ENCODE measurements at places on chromosomes 2 and 18.

GRCh38 chr2:146323564-146323963, 1521.3 kb upstream of the ACVR2A start:
- no peak for DNase-seq

DNA sequence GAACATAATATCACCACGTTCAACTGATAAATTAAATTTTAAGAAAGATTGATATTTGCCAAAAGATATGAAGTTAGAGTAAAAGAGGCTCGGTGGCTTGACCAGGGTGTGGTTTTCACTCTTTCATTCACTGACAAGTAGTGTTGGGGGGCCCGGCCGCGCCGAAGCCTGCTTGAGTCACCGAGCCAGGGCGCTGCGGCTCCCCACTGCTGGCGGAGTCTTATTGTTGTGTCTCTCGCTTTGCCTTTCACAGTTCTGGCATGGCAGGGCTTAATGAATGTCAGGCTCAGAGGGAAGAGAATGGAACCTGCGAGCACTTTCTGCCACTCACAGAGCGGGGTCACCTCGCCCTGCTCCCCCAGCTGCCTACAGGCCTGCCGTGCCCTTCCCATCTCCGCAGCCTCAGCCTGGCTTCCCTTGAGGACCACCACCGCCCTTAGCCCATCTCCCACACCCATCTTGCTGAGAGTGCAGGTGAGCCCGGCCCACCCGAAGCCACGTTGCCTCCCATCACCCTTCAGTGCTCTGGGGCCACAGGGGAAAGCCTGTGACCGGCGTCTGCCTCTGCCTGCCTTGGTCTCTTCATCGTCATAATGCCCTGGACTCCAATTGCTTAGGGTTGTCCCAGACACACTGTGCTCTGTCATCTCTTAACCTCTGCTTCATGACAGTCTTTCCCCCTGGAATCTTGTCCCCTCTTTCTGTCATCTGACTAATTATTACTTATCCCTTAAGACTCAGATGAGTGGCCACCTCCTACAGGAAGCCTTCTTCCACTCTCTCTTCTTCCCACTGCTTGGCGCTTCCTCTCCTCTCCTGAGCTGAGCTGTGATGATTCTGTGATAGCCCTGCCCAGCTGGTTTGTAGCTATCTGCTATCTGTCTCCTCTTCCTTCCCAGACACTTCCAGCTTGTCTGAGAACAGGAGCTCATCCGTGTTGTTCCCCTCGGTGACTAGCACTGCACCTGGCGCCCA, 142.5 kb downstream of the FAM210A start:
- DNase-seq: no peak

- DNase-seq: no peak
Observed at GRCh38 chr2:163646687-163647086, 89.1 kb downstream of the FIGN start.

DNA sequence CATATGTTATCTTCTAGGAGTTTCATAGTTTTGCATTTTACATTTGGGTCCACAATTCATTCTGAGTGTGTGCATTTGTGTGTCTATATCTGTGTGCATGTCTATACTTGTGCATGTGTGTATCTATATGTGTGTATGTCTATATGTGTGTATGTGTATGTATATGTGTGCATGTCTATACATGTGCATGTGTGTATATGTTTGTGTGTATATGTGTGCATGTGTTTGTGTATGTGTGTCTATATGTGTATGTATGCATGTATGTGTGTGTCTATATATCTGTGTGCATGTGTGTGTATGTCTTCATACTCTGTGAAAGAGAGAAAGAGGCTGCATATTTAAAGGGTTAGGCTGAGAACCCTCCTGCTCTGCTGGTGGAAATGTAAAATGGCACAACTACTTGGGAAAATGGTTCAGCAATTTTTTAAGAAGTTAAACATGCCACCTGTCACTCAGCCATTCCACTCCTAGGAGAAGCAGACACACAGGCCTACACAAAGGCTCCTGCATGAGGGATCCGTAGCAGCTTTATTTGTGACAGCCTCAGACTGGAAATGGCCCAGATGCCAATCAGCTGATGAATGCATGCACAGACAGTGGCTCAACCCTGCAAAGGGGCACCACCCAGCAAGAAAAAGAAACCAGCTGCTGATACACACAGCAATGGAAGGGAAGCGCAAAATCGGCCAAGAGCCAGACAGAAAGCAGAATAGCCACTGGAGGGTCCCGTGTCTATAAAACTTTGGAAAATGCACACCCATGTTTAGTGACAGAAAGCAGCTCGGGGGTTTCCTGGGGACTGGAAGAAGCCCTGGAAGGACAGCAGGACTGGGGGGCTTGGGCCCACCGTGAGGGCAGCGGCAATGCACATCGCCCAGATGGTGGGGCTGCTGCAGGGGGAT, 146.8 kb downstream of the SEPTIN10 start:
- peak; percentile 93 for DNase-seq

- DNase-seq: peak; percentile 35
Observed at GRCh38 chr2:230650585-230651137, 62.0 kb upstream of the CAB39 start.

DNA sequence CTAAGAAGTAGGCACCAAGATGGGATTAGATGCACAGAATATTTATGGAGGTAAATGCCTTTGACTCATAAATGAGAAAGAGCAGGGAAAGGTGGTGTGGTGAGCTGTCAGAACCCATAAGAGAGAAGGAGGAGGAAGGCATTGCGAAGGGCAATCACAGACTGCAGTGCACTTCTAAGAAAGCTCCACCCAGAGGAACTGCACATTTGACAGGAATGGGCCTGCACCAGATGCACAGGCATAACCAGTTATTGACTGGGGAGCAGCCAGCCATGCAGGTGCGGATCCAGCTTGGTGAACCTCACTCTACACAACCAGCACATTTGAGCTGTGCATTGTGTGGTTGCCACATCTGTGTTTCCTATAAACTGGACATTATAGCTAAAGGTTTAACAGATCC, 62.2 kb upstream of the L3MBTL4 start:
- DNase-seq: no peak

DNA sequence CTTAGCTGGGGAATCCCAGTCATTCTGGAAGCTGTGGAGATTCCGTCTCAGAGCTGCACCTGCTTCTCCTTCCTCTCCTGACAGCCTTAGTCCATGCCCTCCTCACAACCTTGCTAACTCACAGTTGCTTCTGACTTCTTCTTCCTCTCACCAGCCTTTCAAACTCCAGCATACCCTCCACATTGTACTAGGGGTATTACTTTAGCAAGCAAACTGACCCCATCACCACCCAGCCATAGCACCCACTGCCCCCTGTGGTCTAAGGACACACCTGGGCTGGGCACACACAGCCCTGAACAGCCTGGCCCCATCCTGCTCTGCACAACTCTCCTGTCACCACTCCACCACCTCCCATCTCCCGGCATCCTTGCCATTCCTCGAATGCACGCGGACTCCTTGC, 208.2 kb downstream of the FBXO15 start:
- no peak for DNase-seq

DNA sequence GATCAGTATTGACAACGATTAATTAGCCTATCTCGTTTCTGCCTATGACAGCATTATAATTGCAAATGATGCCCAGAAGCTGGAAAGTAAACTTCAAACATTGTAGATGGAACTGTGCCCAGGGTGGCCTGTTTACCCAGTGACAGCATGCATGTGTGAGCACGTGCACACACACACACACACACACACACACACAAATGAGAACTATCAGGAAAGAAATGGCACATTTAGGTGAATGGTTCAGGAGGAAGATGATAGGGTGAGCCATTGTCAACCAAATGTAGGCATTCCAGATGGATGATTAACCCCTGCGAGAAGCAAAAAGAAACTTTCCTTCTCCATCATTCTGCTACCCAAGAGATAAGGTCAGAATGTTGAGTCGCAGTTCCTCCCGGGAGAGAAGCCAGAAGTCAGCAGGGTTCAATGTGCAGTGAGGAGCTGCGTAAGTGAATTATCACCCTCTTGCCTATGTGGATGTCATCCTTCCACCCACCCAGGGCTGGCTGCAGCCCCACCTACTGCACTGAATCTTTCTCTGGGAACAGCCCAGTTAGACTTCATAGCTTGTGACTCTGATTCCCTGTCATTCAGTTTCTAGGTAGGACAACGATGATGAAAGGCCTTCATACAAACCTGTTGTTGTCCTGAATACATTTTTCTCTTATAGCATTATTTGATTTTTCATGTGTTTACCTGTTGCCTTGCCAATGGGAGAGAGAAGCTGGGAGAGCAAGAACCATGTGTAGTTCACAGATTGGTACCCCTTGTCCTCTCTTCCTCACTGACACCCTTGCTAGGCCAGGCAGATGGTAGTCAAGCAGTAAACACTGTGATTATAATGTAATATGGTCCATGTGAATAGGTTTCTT, 3.5 kb upstream of the APOB start:
- DNase-seq: no peak

- DNase-seq: peak; percentile 88
Observed at GRCh38 chr18:75246721-75247610, 36.4 kb downstream of the TSHZ1 start.

GRCh38 chr2:240255811-240256703, 115.6 kb upstream of the OTOS start:
- DNase-seq: no peak

GRCh38 chr2:28653892-28654662, 97.6 kb upstream of the PPP1CB start:
- DNase-seq: no peak

DNA sequence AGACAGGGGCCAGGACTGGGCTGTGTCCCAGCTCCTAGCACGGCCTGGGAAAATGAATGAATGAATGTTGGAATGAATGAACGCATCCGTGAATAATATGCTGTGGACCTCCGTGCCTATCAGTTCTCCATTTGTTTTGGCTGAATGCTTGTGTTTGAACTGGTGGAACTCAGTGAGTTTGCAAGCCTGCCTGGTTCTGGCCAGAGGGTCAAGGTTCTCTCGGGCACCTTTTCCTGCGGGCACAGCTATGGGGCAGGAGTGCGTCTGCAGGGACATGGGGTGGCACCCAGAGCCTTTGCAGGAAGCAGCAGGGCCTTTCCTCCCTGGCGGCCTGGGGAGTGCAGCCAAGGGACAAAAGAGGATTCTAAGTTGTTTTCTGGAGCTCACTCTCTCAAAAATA, 17.6 kb upstream of the PDIA6 start:
- no peak for DNase-seq

DNA sequence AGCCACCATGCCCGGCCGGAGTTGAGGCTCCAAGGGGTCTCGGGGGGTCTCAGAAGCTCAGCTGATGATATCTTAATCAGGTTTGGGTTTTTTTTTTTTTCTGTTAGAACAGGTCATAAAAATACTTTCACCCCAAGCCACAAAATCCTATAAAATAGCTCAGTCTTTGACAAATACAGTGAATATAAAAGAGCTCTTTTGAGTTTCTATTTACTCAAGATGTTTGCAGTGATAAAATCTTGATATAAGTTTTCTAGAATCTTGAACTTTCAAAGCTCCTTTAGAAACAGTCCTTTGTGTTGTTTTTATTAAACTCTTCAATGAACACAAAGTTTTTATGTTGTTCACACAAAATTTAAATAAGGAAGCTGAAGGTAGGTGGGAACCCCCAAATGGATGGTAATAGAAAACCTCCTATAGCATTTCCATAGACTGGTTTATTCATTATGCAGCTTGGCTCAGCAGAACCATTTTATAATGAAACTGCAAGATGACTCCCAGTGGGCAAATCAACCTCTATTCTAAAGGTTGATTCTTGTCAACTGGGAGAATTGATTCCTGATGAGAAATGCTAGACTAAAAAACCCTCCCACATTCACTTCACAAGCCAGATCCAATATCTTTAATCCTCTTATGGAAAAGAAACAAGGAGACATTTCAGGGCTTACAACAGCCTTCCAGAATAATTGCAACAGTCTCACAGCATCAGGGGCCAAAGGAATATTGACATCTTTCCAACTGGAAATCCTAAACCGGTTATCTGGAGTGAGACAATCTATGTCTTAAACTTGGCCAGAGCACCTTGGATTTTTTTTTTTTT, 13.6 kb upstream of the NARS1 start:
- no peak for DNase-seq

GRCh38 chr2:49044350-49045079, 109.8 kb downstream of the FSHR start:
- peak; percentile 35 for DNase-seq

GRCh38 chr2:16630463-16630862, 35.2 kb downstream of the CYRIA start:
- DNase-seq: no peak

DNA sequence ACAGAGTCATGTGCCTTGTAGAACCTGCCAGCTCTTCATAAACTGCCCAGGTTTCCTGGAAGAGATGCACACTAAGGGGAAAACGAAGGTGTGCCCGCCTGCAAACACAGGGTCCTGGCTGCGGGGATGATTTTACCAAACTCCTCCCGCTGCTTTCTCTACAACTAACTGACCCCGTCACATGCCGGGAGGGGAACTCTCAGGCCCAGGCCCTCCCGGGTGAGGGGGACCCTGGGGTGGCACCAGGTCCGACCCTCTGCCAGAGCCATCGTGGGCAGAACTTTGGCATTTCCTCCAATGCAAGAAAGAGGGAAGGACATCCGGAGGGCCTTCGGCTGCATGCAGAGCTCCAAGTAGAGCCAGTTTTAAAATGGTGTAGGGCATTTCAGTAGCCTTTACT, 28.6 kb downstream of the CAPN13 start:
- DNase-seq: no peak

DNA sequence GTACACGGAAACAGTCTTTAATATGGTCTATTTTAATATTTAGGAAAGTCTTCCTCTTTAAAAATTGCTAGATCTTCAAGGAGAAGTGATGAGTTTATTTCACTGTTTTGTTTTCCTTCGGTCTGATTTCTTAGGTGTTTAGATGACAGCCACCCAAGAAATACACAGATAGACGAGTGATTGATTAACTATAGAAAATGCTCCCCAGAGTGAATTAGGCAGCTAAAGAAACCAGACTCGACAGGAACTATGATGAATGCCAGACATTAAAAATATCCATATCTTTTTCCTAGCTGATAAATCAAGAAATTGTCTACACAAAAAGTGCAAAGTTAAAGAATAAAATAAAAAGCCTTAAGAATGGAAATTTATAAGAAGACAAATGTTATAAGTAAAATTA, 888.7 kb upstream of the CNTNAP5 start:
- no peak for DNase-seq

GRCh38 chr18:74334242-74334893, 18.7 kb downstream of the C18orf63 start:
- DNase-seq: no peak

DNA sequence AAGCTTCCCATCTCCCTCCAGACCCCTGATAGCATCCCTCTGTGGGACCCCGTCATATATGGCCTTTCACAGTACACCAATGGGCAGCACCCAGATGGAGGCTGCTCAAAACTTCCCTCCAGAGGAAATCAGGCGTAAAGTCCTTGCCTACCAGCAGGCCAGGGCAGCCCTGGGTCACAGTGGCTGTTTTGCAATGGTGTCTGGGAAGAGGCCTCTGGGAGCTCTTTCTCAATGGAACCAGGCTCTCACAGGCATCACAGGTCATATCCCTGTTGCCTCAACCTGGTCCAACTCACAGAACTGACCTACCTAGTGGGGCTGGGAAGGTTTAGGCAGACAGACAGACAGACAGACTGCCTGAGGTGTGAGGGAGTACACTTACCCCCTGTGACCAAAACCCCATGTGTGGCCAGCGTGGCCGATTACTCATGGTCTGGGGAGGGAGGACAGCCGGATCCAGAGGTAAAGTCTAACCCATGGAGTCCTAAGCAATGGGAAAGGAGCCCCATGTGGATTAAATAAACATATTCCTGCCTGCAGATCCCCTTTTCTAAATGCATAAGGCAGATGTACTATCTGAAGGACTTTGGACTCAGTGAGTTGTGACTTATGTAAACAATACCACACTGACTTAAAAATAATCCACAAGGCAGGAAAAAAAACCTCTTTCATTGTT, 58.2 kb downstream of the BCL2L11 start:
- DNase-seq: no peak
